T-helper 2 cell treated with Interferon-gamma antibody and Interleukin-4, amounts not matched to agents 5 μg/mL and 100 μg/mL, for 36 hours (primary cell): ENCODE measurements at places on chromosomes 4 and X.
A peak's percentile ranks its signal among the peaks of the same experiment; 100 is the strongest.

DNA sequence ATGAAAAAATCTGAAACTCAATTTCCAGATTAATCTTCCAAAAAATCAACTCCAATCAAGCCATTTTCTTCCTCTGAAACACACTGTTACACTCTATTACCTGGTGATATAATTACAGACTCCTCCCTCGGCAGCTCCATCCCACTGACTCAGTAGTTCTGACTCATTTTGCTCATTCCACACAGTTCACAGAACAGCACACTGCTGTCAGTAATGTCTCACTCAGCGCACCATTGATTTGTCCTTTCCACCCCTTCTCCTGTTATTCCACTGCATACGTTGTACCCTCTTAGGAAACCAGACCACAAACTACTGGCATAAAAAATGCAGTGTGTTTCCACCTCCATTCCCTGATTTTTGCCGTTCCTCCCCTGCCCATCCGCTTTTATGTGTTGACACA is 212.7 kb downstream of the SLIT2 start:
- no peak for DNase-seq

- DNase-seq = no peak
Measured at GRCh38 chr4:3745886-3746656, 20.1 kb upstream of the ADRA2C start.

- DNase-seq = no peak
Measured at GRCh38 chr4:69489856-69490255, 5.8 kb downstream of the UGT2B4 start.

DNA sequence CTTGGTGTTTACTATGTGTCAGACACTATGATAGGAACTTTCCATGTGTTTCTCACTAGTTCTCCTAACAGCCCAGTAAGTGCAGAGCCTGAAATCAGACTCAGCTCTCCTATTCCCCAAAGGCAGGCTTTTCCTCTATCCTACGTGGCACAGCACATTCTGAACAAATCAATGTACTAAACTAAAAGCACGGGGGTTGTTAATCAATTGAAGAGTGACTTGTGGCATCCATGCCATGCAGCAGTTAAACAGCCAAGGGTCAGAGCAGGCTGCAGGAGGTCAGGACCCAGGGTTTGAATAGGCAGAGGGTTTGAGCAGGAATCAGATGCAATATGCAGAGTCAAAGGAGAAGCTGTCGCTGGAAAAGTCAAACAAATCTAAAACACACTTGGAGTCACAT is 289.7 kb upstream of the LDB2 start:
- no peak for DNase-seq

GRCh38 chrX:13535376-13536165 is 33.8 kb upstream of the EGFL6 start:
- DNase-seq = no peak

DNA sequence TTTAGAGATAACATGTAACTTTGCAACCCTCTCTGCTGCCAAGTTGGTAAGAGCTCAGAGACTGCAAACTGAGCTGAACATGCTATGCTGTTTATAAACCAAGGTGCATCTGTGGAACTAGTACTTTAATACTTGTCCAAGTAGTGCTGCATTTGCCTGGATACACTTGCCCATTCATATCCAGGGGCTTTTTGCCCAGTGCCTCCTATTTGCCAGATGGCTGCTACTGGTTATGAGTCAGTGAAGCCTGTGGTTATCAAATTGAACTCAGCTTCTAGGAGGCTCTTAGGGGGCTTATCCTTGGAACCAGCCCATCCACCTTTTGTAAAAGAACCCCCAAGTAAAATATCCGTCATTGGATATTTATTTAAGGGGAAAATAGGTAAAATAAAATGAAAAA is 79.6 kb downstream of the AFF2 start:
- DNase-seq = no peak

DNA sequence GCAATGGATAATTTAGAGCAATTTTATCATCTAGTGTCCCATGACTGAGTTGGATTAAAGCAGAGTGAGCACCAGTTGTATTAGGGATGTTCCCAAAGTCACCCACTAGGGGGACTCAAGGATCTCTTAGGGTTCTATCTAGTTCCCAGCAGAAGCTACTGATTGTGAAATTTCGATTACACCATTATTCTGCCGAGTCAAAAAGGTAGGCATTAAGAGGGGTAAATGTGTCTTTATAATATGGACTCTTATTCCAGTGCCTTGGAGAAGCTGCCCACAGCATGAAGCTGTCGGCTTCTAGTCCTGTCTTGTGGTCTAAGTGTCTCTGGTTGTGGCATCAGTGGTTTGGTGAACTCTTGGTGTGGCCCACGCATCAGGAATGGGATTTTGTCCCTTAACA is 53.3 kb downstream of the RGS12 start:
- peak; percentile 19 for DNase-seq

- no peak for DNase-seq
Measured at GRCh38 chrX:105773801-105774200, 48.5 kb upstream of the NRK start.

DNA sequence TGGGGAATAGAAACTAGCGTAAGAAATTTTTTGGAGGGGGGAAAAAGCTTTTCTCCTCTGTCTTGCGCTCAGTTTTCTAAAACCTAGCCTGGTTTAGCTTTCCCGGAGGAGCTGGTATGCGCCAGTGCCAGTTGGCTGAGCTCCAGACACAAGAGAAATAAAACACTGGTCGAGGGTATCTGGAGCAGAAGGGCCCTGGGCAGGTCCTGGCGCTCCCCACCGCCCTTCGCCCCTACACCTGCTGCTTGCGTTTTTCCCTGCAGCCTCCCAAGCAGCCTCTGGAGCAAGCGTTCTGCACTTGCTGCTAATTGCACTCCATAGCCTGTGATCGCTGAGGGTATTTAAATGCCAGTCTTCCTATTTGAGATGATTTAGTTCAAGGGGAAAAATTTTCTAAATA is 816 bp downstream of the EREG start:
- DNase-seq = no peak

DNA sequence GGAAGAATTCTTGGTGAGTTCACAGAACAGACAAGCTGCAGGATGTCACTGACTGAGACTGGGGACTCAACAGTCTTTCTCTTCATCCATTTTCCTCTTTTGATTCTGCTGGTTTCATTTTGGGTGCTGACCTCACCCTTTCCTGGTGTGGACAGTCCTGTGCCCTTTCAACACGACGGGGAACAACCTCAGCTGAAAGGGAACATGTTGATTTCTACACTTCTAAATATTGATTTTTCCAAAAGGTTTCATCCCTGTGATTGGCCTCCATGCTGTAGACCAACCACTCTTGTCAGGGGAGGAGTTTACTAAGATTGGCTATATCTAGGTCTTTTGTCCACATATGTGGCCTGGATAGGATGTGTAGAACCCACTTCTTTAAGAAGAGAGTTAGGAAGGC is 91.8 kb downstream of the SLC4A4 start:
- DNase-seq = no peak

GRCh38 chrX:152988536-152989291 is 5.2 kb downstream of the PNMA5 start:
- no peak for DNase-seq

DNA sequence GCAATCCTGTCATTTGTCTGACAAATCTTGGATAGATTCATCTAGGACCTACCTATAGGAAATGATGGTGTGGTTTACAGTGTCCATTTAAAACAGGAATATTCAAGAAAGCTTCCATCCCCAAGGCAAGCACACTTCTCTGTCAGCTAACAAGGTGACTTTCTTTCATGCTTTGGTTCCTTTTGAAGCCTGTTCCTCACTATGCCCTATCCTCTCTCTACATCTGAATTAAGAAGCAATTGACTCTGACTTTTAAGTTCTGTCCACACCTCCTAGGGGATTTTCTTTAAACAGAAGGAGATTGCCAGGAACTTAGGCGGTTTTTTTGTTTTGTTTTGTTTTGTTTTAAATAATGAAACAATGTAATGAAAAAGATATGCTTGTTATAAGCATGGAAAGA is 1181.4 kb upstream of the TENM3 start:
- no peak for DNase-seq

- DNase-seq = no peak
Measured at GRCh38 chrX:137401092-137401491, 164.8 kb upstream of the ZIC3 start.

DNA sequence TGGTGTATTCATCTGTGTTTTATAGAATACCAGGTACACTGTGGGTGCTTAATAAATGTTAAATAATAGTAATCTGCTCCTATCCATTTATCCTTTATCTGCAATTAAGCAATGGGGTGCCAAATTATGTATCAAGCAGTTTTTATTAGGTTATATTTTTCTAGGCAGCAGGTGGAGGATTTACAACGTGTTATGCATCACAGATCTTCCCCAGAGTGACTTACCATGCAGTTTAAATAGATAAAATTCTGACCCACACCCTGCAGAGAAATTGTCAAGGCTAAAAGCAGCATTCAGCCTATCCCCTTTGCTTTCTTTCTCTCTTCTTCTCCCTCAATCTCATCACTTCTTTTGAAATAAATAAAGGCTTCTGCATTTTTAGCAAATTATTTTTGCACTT is 306.4 kb downstream of the CXXC4 start:
- DNase-seq = no peak

DNA sequence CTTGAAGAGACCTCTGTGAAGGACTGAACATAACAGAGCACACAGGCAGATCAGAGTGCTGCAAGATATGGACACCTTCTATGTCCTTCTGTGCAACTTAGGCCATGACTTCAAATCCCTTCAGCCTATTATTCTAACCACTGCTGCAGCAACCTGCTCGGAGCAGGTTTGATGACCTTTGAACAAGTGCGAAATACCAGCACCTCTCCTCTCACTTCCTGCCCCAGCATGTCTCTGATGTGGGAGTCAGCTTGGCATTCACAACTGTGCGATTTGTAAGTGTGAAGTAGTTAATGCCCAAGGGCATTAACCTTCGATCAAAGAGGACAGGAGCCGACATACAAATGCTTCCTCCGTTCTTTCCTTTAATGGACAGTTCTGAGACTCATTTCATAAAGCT is 1.6 kb upstream of the EXOC1 start:
- DNase-seq = peak; percentile 5

DNA sequence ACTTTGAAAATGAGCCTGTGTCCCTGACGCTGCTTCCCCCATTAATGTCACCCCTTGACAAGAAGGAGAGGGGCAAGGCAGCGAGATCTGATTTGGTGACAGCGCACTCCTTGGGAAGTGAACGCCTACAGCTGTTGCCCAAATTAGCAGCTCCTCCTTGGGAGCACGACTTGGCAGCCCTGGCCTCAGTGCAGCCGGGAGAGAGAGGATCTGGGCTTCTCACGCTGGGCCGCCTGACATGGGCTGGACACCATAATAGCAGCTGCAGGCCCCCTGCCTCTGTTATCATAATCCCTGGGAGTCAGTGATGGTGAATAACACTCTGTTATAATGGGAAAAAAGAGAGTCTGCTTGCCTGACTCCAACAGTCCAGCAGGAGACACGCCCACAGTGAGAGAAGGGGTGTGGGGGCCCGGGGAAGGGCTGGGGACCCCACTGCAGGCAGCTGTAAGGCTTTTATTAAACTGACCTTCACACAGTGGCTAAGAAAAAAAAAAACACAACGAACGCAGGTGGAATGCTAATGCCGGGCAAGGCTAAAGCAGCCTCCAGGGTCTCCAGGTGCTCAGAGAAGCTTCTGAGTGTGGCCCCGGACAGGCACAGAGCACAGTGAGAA is 73.3 kb downstream of the PSAPL1 start:
- DNase-seq = no peak

GRCh38 chr4:124694306-124694705 is 18.2 kb downstream of the ANKRD50 start:
- no peak for DNase-seq

DNA sequence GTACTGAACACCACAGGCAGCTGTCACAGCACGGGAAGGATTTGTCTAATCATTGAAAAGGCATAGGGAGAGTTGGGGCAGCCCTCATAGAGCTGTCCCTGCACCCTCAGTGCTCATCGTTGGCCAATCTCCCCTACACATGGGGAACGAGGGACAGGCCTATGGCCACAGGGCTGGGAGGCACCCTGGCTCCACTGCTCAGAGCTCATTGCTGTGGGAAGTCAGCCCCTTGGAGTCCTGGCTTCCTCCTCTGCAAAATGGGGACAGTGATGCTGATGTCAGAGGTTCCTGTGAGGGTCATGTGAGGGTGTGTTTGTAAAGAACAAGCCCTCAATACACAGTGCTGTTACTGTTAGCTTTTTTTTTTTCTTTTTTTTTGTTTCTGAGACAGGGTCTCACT is 19.3 kb upstream of the HTRA3 start:
- no peak for DNase-seq

GRCh38 chr4:169342159-169342860 is 71.6 kb upstream of the SH3RF1 start:
- no peak for DNase-seq

DNA sequence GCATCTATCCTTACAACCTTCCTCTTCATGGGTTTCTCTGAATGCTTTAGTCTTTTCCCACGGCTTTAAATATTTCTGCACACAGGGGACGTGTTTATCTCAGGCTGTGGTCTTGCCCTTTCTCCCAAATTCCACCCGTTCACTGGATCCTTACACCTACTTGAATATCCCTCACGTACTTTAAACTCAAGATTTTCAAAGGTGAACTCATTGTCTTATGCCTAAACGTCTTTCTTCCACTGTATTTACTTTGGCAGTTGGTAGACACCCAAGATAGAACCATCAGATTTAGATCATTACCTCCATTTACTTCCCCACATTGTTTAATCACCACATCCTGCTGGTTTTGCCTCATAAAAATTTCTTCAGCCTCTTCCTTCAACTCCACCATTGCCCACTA is 269.2 kb downstream of the CBLL2 start:
- no peak for DNase-seq

DNA sequence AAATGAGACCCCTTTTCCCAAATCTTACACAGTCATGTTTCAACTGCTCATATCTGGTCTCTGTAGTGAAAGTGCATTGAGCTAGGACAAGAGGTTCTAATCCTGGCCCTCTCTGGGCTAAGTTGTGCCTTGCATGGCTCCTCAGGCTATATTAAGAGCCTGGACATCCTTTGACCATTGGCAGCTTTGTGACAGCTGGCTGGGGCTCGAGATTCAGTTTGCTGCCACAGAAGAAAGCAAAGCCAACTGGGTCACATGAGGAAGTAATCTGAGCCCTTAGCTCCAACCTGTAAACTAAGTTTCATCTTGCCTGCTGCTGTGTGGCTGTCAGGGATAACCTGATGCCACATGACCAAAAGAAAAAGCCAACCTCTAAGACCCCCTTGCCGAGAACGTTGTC is 51.8 kb upstream of the JADE1 start:
- no peak for DNase-seq

- DNase-seq = no peak
Measured at GRCh38 chr4:166400270-166400894, 527.3 kb downstream of the TLL1 start.
